CD4-positive, alpha-beta T cell treated with Interleukin-6 at 100 ng/mL for 8 hours (primary cell): ENCODE measurements at places on chromosomes 13 and 19.

DNA sequence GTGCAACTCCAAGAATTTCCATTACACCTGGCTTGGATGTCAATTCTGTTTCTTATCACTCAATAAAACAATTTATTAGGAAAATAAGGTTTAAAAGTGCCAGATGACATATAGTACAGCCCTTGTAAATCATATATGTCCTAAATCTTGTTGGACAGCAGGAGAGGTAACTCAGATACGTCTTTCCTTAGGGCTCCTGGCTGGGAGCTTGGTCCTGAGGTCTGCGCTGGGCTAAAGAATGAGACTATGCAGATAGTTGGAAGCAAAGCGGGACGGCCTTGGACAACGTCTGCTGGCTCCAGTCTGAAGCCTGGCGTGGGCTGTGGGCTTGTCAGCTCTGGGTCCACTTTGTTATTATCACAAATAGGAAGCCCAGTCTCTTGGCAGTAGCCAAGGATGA, 377.0 kb downstream of the DLEU7 start:
- no peak for DNase-seq

GRCh38 chr19:58097781-58098681, at the start of gene ZSCAN18:
TSS of gene ZSCAN18 (minus strand) at chr19:58098231. CDS start at chr19:58090267, 7,964 bp downstream.
- DNase-seq: peak; percentile 96

DNA sequence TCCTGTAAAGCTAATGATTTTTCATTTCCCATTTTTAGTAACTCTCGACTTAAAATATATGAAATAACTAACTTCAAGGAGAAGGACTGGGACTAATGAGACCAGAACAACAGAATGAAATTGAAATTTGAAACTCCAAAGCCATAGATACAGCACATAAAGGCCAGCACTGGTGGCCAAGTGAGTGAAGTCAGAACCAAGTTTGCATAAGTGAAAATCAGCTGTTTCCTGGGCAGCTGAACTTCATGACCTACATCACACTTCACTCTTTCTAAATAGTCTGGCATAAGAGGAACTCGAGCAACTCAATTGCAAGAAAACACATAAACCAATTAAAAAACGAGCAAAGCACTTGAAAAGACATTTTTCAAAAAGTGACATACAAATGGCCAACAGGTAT, 84.5 kb downstream of the DCLK1 start:
- no peak for DNase-seq

DNA sequence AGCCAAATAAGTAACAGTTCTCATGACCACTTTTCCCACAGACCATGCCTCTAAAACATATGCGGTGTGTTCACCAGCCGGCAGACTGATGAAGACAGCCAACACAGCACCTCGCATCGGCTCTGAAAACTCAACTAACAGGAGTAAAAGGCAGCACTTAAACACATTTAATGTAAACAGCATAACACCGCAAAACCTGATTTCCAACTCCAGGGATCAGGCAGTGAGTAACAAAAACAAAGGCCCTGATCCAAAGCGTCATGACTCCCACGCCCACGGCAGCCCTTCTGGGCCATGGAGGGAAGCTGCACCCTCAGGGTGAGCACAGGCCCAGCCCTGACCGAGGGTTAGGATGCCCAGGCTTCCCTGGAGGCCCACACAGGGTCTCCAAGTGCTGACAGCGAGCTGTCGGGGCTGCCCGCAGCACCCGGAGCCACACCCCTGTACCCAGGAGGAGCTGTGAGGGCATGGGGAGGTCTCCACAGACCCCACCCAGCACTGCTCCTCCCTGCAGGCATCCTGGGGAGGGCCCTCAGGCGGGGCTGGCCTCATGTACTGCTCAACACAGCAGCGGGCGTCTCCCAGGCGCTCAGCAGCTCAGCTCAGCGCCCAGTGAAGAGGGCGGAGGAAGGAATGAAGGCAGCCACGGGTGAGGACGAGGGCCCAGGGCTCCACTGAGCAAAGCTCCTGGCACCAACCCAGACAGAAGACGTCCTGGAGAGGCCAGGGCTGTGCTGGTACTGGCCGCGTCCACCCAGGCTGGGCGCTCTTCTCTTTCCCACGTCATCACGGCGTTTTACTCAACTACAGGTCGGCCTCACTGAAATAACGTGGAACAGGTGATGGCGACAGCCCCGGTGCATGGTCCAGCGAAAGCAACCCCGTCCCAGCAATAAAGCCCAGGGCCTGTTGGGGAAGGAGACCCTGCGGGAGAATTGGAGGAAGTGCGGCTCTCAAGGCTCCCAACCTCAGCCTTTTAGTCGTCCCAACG, 53.7 kb downstream of the RASA3 start:
- no peak for DNase-seq

DNA sequence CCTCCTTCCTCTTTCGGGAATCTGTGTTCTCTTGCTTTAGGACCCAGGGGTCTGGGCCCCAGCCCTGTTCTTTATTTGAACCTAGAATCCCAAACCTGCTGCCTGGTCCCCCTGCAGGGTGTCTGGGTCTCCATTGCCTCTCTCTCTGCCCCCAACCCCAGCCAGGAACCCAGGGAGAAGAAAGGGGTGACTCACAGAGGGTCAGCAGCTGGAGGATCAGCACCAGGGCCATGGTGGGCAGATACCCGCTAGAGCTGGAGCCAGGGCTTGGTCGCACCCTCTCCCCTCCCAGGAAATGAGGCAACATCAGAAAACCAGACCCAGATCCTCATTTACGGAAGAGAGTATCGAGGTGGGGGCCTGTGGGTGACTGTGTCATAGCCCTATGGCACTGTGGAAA, at the start of gene OSCAR:
Gene OSCAR (minus strand): TSS at position 243 of the 400 bp plus-strand sequence. CDS start 11 bp downstream, at position 232.
- no peak for DNase-seq

DNA sequence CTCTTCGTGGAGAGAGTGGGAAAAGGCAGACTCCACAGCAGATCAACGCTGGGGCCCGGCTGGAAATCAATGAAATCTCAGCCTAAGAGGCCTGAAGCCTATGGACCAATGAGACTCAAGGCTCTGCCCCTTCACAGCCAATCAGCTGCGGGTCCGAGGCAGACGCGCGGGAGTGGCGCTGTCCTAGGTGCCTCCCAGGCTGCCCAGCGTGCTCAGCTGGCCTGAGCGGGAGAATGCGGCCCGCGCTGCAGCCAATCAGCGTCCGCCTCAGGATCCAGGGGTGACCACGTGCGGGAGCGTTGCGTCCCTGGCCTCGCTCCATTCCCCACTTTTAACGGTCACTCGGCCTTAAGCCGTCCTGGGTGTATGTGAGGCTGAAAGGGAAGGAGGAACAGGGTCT, at the start of gene ZBTB32:
Gene ZBTB32 (plus strand): TSS at position 341 of the 400 bp plus-strand sequence. CDS start 10,069 bp downstream, outside the sequence.
- no peak for DNase-seq

GRCh38 chr13:100108913-100109507, 20.1 kb downstream of the PCCA start:
- DNase-seq: no peak
